Stimulated activated CD4-positive, alpha-beta T cell treated with anti-CD3 and anti-CD28 coated beads, Interleukin-1b, Interleukin-23, amount 100 ng/mL, for 4 hours (primary cell): ENCODE measurements at places on chromosomes 4 and X.

- DNase-seq, result no peak
Measured at GRCh38 chr4:27620886-27621285, 760.2 kb downstream of the STIM2 start.

- no peak for DNase-seq
Measured at GRCh38 chrX:1935805-1936204, 320.9 kb downstream of the ASMT start.

- no peak for DNase-seq
Measured at GRCh38 chr4:145453163-145453520, 28.5 kb upstream of the SMAD1 start.

GRCh38 chr4:158624889-158625478 lies 46.7 kb downstream of the C4orf46 start:
- DNase-seq, result no peak

DNA sequence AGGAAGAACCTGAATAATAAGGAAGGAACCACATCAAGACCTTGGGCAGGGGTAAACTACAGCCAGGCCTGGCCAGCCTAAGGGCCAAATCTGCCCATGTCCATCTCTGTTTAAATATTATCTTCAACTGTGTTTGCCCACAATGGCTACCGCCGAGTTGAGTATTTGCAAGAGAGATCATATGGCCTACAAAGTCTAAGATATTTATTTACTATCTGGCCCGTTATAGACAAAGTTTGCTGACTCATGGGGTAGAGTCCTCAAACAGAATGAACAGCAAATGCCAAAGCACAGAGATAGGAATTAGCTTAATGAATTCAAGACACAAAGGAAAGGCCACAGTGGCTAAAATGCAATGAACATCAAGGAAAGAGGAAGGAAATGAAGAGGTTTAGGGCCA lies 44.8 kb downstream of the RPS6KA3 start:
- no peak for DNase-seq

GRCh38 chrX:95884186-95884585 lies 800.5 kb upstream of the DIAPH2 start:
- no peak for DNase-seq

DNA sequence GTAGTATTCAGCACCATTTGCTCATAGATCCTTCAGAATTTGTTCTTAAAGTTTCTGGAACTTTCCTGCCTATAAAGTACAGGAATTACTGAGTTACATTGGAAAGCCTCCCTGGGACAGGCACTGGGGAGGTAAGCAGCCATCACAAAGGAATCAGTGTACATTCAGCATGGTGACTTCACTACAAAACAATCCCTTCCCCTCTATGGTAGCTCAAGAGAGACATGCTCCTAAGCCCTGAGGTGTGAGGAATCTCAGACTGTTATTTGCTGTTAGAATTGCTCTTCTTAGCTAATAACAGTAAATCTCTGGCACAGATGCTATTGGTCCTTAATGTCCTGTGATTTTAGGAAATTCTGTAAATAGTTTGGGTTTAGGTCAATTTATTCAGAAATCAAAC lies 1898.0 kb upstream of the PCDH7 start:
- DNase-seq, result no peak
